IMR-90 (cell line): ENCODE measurements at places on chromosomes 11 and 22. TPM values are rescaled to one million over a fixed set of nuclear protein-coding genes. Genes with fewer than 3 reads are reported as not detected.

DNA sequence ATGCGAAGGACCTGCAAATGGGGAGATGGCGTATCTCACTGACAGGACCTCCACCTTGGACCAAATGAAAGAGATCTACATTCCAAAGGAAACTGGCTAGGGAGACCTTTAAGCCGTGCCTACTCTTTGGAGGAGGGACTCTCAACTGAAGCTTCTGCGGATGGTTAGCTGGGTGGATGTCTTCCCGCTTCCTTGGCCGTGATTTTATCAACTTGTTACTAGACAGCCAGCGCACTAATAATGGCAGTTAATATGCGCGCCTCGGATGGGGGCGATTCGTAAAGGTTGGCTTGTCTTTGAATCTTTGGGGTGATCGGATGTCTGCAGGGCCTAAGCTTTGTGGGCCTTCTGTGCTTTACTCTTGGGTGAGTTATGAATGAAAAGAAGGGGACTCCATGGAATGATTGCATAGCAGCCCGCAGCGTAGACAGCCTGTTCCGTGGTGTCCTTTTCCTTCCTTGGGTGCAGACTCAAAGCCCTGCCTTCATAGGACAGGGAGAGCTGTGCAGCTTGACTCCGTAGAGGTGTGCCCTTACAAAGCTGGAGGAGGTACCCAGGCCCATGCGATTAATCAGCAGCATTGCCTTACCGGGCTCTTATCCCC, 1.5 kb downstream of the ZNRF3 start:
- DNase-seq: no peak

Gene SYVN1
- total RNA-seq: 8.3 and 9.5 TPM in 2 replicates

DNA sequence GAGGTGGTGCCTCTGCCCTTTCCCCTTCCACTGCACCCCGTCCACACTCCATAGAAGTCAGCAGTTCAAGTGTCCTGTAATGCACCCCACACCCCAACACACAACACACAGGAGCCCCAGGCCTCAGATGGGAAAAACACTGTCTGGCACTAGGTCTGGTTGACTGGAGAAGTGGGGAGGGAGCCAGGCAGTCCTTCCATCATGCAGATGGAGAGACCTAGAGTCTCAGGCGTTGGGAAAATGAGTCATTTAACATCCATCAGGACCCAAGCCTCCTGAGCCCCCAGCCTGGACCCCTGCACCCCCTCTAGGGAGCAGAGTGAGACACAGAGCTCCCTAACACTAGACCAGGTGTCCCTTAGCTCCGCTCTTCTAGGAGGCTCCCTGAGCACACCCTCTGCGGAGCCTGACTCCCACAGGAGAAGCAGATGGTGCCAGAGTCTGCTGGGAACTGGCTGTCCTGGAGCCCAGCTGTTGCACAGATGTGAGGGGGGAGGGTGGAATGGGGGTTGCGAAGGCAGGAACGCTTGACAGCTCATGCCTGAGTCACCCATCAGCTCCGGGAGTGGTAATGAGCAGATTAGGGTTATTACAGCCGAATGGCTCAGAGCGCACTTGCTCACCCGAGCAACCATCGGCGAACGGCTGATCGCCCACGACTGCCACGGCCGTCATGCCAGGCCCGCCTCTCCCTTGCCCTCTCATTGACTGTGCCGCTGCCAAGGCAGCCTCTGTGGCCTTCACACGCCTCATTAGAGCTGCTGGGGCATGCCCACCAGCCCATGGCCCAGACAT, 22.1 kb upstream of the SYT7 start:
- DNase-seq: peak; percentile 96

Gene CD6
- not detected in 2 replicates for total RNA-seq

Gene PVALB
- total RNA-seq: not detected in 2 replicates

GRCh38 chr11:36374726-36375125, 78.6 kb downstream of the PRR5L start:
- no peak for DNase-seq

DNA sequence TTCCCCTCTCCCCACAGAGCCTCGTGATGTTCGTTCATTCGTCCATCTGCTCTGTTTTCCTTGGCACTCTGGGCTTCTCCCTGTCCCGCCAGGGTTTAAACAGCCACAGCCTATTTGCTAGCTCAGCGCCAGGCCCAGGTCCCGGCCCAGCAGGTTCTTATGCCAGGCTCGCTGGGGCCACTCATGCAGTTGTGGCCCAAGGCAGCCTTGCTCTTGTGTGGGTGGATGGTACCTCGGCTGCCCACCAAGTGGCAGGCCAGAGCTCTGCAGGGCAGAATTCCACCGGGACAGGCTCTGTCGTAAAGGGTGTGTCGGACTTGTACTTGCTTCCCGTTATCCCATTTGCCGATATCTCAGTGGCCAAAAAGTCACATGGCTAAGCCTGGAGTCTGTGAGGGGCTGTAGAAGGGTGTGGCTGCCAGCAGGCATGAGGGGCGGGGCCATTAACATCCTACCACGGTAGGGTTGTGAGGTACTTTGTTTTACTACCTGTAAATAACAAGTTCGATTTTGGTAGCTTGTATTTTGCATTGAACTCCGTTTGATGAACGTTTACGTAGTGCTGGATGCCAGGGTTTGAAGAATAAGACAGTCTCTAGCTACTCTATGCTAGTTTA, 7.9 kb downstream of the FAM118A start:
- DNase-seq: peak; percentile 37
